Stimulated activated CD4-positive, alpha-beta T cell treated with anti-CD3 and anti-CD28 coated beads, Interleukin-1b, Interleukin-23, amount 100 ng/mL, for 24 hours (primary cell): ENCODE measurements at places on chromosomes 2 and 18.
A peak's percentile ranks its signal among the peaks of the same experiment; 100 is the strongest.

GRCh38 chr2:221774136-221774535 lies 202.0 kb upstream of the EPHA4 start:
- DNase-seq = no peak

DNA sequence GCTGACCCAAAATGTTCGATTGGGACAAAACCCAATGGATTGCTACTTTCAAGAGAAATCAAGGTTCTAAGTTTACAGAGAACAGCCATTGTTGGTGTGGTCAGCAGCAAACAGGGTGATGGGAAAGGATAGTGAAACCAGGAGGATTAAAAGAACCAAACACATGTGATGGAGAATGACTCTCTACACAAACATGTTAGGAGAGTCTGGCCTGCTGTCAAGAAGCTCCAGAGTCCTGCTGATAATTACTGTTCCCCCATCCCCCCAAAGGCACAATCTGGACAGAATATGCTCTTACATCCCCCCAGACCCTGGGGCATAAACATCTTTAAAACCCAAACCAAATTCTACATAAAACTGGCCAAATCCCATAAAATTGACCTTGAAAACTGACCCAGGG lies 32.0 kb upstream of the ACYP2 start:
- DNase-seq = no peak

DNA sequence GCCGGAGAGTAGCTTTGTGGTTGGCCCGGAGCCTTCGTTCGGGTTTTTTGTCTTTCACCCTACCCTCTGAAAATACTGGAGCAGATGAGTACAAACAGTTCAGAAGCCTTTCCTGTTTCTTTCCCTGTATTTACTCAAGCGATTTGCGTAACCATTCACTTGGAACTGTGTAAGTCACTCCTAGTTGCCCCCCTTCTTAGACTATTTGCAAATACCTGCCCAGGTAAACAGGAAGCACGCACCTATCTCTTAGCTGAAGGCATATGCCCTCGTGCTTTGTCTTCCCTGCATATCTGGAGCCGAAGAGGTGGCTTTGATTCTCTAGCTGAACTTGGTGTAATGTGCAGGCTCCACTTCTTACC lies 1.4 kb downstream of the KCNS3 start:
- no peak for DNase-seq

DNA sequence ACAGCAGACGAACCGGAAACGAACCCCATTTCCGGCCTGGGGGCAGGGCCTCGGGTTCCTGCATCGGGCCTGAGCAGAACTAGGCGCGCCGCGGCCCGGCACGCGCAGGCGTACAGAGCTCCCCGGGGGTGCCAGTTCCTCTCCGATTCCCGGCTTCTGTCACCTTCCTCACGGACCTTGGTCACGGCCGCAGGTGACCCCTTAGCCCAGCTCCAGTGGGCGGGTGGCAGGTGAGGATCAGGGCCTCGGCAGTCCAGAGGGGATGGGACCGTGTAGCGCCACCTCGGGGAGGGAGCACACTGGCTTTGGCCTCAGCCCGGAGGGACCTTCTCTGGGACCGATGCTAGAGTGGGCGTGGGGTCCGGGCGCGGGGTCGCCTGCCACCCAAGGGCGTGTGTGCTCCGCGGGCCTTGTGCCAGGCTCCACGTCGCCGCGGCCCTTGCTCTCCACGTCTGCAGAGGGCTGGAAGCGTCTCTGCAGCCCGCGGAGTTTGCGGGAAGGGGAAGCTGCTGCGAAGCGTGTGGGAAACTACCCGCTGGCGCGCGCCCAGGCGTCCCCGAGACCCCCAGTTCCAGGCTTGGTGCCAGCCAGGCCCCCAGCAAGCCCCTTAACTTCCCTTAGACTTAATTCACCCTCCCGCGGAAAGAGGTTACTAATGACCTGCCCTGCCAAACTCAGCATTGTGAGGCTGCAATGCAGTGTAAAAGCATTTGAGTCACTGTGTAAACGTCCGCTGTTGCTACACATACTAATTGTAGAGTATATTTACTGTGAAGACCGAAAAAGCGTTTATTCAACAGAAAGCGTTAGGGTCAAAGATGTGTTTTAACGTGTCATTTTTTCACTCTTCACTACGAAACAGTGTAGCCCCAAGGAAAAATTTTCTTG lies at the start of gene TRAPPC12:
TSS of gene TRAPPC12 (plus strand) at position 48 of the 888 bp plus-strand sequence. CDS start 7,930 bp downstream, outside the sequence.
- DNase-seq = peak; percentile 92

- no peak for DNase-seq
These were observed 39.5 kb downstream of the NIFK start for GRCh38 chr2:121697108-121697631.

GRCh38 chr2:45826460-45826859 lies 175.0 kb downstream of the PRKCE start:
- DNase-seq = no peak

- no peak for DNase-seq
These were observed 100.8 kb downstream of the RTN4 start for GRCh38 chr2:54949431-54949830.

DNA sequence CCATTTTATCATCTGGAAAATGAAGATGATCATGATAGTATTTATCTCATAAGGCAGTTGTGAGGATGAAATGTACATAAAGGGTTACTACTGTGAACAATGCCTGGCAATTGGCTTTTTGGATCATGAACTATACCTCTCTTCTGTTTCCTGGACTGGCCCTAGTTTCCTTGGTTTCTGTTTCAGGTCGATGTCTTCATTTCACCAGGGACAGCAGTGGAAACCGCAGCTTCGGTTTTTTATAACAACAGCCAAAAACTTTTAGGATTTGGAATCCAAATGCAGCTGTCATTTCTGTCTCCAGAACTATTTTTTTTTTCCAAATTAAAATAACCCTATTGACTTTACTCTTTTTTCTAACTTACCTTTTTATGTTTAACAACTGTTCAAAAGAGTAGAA lies 425.1 kb downstream of the RND3 start:
- DNase-seq = no peak

- no peak for DNase-seq
These were observed 12.0 kb upstream of the DARS1 start for GRCh38 chr2:135997380-135997779.

- DNase-seq = no peak
These were observed 121.6 kb downstream of the TXNL1 start for GRCh38 chr18:56516789-56517188.
